Left hindlimb (tissue), 1 donor: ENCODE measurements at places on chromosomes 16 and 17.

DNA sequence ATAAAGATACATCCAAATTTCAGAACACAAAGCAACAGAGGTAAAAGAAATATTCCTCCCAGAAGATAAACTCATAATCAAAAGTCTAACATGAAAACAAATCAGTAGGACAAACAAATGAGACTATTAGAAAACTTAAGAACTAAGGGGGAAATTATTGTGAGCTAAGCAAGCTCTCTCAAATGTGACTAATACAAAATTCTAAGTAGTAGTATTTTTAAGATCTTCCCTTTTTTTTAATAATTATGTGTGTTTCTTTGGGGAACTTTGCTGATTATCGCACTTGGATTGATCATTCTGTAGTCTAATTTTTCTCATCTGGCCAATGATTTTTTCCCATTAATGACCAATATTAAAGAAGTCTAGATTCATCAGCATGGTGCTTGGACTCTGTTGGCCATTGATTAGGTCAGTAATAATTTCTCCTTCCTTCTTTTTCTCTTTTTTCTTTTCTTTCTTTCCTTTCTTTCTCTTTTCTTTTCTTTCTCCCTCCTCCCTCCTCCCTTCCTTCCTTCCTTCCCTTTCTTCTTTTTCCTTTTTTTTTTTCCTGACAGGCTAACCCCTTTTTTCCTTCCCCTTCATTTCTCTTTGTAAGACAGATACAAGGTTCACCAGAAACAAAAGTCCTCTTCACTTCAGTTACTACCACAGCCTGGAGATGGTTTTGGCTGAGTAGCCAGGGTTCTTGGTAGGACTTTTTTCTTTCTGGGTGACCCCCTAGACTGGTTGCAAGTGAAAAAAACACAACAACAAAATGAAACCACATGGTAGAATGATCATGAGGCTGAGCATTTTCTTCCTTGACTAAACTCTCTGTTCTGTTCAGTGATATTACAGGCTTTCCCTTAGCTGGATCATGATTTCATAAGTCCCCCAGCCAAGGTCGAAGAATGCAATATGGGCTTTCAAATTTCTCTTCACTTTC is 2.9 kb upstream of the ABCA6 start:
- no peak for DNase-seq

- no peak for DNase-seq
These were observed 12.1 kb downstream of the GLP2R start for GRCh38 chr17:9837551-9838471.

- DNase-seq = no peak
These were observed 17.3 kb downstream of the CRYBA1 start for GRCh38 chr17:29263916-29264315.

DNA sequence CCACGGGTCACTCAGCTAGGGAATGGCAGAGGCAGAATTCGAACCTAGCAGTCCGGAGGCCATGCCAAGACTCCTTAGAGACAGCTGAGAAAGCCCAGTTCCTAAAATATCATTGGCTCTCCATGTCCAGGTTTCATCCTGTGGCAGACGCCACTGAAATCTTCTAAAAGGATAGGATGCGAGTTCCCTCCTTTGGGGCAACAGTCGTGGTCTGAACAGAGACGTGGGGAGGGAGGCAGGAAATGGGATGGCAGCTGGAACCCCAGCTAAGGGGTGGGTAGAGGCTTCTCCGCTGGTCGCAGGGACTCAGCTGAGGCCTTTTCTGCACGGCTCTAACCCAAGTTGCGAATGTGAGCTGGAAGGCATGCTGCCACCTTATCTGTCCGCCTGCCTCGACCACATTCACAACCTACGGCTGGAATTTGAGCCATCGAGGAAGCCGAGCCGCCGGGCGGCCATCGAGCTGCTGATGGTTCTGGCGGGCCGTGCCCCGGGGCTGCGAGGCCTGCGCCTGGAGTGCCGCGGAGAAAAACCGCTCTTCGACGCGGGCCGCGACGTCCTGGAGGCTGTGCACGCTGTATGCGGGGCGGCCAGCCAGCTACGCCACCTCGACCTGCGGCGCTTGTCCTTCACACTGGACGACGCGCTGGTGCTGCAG is 1.9 kb upstream of the HSF4 start:
- DNase-seq = no peak

DNA sequence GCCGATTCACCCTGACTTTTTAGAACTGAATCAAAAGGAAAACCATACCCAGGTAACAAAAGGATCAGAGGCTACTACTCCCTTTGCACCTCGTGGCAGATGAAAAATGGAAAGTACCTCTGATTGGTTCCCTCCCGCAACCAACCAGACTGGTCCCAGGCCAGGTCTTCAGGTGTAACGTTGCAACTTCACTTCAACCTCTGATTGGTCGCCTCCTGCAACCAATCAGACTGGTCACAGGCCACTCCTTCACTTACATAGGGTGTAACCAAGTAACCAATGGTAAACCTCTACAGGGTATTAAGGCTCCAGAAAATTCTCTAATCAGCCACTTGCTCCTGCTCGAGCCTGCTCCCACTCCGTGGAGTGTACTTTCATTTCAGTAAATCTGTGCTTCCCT is 89.4 kb downstream of the ADCY9 start:
- DNase-seq = no peak

DNA sequence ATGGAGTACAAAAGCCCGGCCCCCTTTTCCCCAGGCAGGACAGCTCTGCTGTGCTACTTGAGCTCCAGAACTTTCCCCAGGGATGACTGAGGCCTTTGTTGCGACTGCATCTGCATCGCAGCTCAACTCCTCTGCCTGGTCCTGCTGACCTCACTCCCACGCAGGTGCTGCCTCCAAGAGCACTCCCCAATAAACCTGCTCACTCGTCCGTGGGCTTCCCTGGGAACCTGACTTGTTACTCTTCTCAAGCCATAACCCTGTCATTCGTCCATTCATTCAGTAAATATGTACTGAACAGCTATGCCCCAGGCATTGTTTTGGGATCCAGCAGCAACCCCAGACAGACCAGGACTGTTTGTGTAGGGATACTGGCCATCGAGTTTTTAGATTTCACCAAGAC is 11.6 kb upstream of the RMI2 start:
- no peak for DNase-seq

DNA sequence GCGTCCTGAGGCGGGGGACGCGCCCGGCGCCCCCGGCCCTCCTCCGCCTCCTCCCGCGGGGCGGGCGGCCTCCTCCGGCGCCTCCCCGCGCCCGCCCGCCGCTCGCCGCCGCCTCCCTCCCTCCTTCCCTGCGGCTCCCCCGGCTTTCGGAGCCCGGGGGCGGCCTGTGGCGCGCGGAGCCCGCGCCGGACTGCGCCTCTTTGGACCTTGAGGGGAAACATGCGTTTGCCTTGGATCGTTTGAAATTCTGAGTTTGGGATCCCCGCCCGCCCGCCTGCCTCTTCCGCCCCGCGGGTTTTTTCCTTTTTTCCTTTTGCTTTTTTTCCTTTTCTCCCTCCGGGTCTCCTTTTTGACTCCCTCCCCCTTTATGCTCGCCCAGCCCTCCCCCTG is 390 bp downstream of the ZNRF1 start:
- peak; percentile 65 for DNase-seq

GRCh38 chr17:10737736-10738135 is 7.9 kb upstream of the TMEM220 start:
- no peak for DNase-seq

DNA sequence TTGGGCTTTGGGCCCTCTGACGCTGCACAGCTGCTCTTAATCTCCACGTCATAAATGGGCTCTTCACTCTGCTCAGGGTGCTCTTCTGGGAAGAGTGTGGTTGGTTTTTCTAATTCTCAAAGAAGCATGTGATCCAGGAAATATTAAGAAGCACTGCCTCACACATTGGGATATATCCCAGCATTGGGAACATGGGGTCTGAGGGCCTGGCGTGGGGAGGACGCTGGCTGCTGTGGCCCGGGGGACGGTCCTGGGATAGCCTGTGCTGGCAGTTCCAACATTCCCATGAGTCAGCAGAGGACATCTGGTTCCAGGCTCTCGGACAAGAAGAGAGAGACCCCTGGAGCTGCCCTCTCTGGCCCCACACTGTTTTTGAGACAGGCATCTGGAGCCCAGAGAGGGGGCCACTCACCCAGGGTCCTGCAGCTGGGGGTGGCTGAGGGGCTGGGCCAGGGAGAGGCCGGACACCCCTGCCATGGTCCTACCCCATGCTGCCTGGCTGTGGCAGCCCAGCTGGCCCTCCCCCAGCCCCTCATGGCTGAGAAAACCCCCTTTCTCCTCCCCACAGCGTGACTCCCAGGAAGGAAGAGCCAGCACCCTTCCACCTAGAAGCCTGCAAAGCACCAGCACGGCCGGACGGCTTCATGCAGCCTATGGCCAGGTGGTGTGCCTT is 58.8 kb downstream of the NT5M start:
- DNase-seq = no peak

GRCh38 chr16:24975428-24975889 is 39.7 kb downstream of the ARHGAP17 start:
- no peak for DNase-seq

GRCh38 chr16:9689597-9689996 is 492.6 kb downstream of the GRIN2A start:
- DNase-seq = no peak
